NCI-H1436 treated with DMSO at 0.1 percent for 48 hours (cell line): ENCODE measurements at places on chromosomes 3 and 15.

GRCh38 chr3:9746330-9746729 is 3.4 kb upstream of the OGG1 start:
- DNase-seq, result no peak

DNA sequence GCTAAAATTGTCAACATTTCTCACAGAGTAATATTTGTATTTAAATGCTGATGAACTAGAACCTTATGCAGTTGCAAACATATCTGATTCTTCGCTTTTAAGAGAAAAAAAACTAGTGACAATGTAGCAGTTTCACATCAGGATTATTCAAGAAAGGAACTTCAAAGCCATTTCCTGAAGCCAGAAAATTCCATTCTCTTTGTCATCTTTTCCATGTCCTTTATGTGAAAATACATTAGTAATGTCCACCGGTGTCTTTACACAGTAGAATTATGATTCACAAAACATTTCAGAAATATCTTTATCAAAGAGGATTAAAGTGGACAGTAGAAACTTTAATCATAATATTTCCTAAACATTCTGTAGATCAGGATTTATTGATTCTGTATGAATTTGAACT is 12.7 kb upstream of the LXN start:
- DNase-seq, result no peak

GRCh38 chr3:4208556-4208955 is 94.6 kb upstream of the SETMAR start:
- no peak for DNase-seq

GRCh38 chr3:60917141-60917540 is 334.1 kb downstream of the FHIT start:
- no peak for DNase-seq

GRCh38 chr3:169085827-169086226 is 577.7 kb downstream of the MECOM start:
- no peak for DNase-seq

DNA sequence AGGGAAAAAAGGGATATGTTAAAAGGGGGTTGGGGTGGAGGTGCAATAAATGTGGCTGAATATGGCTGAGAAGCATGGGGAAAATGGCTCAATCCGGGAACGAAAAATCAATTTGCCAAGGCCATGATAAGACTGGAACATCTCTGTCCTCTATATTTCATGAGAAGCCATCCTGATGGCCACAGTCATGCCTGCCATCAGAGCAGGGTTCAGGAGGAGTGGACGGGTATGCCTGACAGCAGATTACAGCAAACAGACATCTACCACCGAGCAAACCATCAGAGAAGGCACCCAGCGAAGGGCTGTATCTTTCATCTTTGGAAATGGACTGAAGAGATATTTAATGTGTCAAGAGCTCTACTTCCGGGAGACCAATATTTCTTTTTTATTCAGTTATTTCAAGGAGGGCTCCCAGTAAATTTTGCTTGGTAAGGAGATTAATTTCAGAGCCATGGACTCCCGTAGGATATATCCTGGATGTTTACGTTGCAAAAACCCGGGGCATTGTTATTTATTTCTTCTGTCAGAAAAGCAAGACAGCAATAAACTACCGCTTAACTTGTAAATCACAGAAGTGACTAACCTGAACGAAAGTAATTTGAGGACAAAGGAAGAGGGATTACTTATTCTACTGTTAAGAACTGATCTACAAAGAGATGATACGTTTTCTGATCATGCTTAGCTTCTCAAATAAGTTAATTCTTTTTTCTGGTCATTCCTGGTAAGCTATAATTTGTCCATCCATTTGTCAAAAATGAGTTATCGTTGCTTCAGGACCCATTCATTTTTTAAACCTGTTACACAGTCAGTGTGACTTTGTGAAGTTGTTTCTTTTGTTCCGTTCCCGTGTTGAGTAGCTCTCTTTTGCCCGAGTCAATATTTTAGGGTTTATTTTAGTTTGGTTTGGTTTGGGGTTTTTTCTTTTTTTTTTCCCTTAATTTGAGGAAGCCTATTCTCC is 80.6 kb upstream of the CHD2 start:
- DNase-seq, result no peak

DNA sequence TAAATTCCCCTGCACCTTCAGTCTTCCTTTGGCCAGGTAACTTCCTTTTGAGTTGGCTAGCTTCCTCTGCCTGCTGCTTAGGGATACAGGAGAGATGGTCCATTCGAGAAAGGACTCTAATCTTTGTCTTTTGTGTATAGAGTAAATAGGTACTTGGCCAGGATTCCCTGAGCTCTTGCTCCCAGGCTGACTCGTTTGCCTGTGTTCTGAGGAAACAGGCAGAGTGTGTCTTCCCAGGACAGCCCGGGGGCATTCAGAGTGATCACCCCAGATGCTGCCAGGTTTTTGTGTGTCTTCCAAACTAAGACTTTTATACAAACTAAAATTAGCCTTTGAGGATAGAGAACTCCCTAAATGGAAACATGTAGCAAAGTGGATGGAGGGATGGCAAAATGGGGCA is 39.5 kb downstream of the TMEM108 start:
- DNase-seq, result no peak

DNA sequence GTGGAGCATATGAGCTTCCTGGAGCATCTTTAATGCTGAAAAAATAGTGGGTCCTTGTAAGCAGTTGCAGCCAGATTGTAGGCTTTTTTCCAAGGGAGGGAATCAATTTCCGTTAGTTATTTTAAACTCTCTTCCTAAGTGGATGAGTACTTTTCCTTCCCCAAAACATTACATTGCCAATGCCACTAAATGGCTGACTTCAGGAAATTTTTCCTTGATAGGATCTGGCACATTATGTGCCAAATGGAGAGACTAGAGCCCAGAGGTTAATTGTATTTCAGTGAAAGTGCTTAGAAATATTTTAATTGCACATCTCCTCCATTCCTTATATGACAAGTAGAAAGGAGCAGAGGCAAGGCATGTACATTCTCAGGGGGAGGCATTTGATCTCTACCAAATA is 83.5 kb downstream of the TNFAIP8L3 start:
- DNase-seq, result no peak

- DNase-seq, result no peak
Measured at GRCh38 chr3:162776148-162776547, 1279.5 kb downstream of the OTOL1 start.

DNA sequence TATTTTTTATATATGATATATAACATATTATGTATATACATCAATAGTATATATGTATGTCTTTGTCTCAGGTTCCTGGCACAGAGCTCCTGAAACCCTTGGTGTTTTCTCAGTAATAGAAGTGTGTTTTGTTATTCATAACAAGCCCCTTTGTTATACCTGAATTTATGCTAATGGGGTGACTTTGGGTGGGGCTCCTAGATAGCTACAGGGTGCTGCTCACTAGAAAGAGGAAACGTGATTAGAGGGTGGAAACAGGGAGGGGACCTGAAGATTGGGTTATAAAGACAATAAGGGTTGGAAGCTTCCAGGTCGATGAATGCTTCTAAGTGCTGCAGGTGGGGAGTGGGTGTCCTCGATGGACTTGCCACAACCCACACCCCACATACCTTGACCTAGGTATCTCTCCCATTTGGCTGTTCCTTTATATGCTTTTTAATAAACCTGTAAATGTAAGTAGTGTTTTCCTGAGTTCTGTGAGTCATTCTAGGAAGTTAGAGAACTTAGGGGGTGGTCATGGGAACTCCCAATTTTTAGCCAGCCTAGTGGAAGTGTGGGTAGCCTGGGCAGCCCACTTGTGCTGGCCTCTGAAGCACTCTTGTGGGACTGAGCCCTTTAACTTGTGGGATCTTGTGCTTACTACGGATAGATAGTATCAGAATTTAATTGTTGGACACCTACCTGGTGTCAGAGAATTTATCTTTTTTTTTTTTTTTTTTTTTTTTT is 36.9 kb upstream of the C15orf39 start:
- DNase-seq, result no peak

- no peak for DNase-seq
Measured at GRCh38 chr3:124780761-124781475, 50.7 kb downstream of the UMPS start.

- DNase-seq, result no peak
Measured at GRCh38 chr3:124885466-124886167, 1.5 kb downstream of the ITGB5 start.

DNA sequence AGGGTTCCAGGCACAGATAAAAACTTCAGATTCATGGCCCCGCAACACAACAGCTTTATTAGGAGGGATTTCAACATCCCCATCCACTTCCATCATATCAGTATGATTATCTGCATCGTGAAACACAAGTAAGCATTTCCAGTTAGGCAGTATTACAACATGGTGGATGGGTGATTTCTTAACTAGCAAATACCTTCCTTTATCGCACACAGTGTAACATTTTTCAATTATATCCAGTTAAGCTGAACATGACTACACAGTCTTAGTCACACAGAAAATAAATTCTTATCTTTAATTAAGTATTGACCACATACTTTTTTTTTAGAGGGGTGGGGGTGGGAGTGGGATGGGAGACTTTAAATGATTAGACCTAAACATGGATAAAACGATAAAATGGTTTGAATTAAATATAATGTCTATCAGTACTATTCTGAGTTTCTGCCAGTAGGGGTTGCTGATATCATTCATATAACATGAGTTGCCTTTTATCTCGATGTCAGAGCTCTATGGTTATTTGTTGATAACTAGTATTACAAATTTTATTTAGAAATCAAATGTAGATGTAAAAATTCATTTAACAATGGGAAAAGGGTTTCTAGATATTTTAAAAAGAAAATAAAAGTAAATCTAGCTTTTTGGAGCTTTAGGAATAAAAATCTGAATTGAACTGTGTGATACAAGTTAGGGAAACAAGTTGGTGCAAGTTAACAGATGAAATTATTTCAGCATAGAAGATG is 146.6 kb downstream of the TBL1XR1 start:
- peak; percentile 28 for DNase-seq

DNA sequence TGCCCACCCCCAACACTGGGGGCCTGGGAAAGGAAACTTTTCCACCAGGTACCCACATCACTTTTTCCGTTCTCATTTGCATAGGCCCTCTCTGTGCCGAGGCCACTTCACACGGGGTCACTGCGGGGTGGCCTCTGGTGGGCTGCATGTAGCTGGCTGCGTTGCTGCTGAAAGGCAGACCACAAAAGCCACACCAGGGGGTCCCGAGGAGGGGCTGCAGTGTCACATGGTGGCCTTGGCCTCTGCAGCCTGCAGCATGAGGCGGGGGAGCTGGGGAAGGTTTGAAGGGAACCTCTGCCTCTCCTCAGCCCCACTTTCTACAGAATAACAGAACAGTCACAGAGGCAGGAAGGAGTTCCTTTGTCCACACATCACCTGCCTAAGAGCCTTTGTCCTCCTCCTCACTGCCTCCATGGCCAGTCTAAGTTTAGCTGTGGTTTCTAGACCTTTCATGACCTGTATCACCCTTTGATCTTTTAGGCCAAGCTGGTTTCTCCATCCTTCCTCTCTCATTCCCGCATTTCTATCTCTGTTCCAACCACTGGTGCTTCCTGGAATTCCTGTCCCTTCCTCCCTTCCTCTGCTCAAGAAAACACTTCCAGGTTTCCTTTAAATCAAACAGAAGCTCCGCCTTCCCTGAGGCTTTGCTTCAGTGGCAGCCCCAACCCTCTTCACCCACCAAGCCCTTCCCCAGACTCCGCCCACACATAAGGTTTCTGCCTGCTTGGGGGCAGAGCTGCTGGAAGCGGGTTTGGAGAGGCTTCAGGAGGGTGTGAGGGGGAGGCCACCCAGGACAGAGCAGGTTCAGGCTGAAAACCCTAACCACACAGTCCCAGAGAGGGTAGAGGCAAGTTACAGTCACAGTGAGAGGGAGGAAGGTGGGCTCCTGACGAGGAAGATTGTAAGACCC is 150.7 kb upstream of the TLE3 start:
- no peak for DNase-seq

DNA sequence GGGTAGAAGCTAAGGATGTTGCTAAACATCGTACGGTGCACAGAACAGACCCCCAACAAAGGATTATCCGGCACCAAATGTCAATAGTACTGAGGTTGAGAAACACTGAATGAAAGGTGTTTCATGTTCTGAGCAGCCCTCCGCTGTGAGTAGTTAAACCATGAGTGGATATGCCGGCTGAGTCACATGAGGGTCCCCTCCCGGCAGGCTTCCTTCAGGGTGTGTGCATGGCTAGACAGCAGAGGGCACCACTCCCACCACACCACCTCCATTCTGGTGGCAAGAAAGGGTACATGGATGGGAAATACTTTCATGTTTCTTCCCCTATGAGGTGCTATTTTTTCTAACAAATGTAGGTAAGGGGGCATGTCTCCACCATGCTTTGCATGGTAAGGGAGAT is 128.3 kb upstream of the SEMA6D start:
- DNase-seq, result no peak

DNA sequence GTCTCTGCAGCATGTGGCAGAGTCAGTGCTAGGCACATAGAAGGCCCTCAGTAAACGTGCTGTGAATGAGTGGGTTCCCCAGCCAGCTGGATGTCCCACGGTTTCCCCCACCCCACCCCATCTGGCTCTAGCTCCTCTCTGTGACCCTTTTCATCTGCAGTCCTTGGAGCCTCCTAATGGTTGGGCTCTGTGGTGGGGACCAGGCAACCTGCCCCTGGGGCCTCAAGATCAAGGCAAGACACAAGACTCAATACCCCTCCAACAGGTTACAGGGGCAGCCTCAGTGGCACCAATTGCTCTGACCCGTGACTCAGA is 17.1 kb upstream of the CYP11A1 start:
- no peak for DNase-seq

- DNase-seq, result no peak
Measured at GRCh38 chr3:41288785-41289184, 89.5 kb downstream of the CTNNB1 start.

GRCh38 chr3:330494-331115 is 134.0 kb downstream of the CHL1 start:
- DNase-seq, result no peak

GRCh38 chr15:38538328-38539007 is 26.1 kb downstream of the RASGRP1 start:
- no peak for DNase-seq
